Ovary (tissue), 10 donors: ENCODE measurements at places on chromosomes 5 and 9.
A peak's percentile ranks its signal among the peaks of the same experiment; 100 is the strongest.

GRCh38 chr9:78932849-78933627 is 636.1 kb downstream of the PSAT1 start:
- DNase-seq, result no peak

- no peak for DNase-seq
These were observed 32.5 kb downstream of the TENT4A start for GRCh38 chr5:6745706-6746222.

- DNase-seq, result peak; percentile 20
These were observed 4.8 kb downstream of the SURF6 start for GRCh38 chr9:133331221-133331620.

GRCh38 chr5:93580927-93581445 is at the start of gene NR2F1-AS1:
Gene NR2F1-AS1 (minus strand): TSS chr5:93581219.
- peak; percentile 55 for DNase-seq

- DNase-seq, result peak; percentile 72
These were observed 12.0 kb upstream of the OLFM1 start for GRCh38 chr9:135075234-135076142.

DNA sequence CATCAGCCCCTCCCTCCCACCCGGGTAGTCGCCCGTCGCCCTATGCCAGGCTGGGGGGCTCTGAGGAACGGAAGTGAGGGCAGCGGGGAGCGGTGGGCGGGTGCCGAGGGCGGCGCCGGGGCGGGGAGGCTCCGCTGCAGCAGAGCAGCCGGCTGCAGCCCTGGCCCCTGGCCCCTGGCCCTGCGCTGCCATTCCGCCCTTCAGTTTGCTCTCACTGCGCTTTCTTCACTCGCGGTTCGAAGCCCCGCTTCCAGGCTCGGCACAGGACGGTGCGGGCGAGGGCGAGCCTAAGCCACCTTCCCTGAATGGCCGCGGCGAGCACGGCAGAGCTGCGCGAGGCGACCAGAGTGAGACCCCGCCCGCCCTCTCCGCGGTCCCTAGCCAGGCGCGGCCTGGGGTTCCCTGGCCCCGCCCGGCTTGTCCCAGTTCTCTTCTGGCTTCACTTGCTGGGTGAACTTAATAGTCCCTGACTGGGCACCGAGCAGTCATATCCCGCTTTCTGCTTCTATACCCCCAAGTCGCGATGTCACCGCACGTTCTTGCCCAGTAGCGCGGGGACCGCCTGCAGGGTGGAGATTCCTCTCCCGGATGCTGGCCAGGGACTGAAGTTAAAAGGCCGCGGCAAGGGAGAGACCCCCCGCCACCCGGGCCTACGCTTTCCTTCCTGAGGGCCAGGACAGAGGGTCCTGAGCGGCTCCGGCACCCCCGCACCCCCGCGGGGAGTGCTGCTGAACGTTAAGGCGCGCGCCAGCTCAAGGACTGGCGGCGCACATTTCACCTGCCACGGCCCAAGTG is 623 bp upstream of the TRIM36 start:
- DNase-seq, result no peak

DNA sequence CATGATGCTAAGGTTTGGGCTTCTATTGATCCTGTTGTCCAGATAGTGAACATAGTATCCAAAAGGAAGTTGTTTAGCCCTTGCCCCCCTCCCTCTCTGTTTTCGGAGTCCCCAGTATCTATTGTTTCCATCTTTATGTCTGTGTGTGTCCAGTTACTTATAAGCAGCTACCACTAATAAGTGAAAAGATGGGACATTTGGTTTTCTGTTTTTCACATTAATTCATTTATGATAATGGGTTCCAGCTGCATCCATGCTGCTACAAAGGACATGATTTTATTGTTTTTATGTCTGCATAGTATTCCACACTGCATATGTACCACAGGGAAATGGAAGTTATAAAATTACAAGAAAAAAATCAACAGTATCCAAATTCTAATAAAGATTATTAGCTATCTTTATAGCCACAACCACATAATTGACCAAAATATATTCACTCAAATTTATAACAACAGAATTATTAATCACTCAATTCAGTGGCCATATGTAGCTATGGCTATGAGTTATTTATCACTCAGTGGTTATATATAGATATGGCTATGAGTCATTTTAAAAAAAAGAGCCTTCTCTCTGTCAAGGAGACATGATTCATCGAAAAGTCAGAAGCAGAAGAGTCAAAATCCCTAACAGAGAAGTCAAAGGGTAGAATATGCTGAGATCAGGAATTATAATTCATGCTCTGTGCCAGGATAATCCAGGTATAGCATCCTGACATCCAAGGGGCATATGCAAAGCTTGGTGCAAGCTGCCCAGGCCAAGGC is 367.5 kb downstream of the DEPDC1B start:
- no peak for DNase-seq
